Cortex of kidney (tissue), 1 donor: ENCODE measurements at places on chromosomes 5 and 9.

DNA sequence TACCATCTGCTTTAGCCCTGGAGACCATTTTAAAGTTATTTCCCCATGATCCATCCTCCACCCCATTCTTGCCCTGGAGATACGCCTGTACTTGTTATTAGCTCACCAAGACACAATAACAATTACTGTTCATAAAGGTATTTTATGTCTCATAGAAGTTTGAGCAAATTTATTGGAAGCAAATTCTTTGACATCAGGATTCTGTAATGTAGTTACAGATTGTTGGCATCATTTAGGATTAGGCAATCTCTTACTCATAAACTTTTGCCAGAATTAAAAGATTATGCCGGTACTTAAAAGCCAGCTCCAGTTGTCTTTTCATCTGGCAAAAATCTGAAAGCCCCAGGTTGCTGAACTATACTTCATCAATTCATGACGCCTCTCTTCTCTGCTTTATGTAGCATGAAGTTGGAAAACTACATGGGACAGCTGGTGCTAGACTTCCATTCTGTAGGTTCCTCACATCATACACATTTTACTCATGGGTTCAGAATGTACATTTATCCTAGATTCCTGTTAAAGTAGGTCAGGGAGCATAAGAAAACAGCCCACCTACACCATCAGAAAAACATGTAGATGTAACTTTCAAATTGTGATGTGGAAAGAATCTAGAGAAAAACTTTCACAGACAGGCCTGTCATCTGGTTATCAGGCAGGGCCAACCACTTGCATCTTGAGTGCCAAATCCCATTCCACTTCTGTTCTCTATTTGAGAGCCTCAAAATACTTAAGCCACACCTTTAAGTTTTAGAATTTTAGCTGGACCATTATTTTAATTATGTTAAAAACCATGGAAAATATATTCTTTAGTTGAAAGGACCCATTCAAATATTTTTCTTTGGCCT lies 14.0 kb downstream of the ATP10B start:
- no peak for DNase-seq

GRCh38 chr5:179720222-179720621 lies 12.4 kb upstream of the MAML1 start:
- no peak for DNase-seq

DNA sequence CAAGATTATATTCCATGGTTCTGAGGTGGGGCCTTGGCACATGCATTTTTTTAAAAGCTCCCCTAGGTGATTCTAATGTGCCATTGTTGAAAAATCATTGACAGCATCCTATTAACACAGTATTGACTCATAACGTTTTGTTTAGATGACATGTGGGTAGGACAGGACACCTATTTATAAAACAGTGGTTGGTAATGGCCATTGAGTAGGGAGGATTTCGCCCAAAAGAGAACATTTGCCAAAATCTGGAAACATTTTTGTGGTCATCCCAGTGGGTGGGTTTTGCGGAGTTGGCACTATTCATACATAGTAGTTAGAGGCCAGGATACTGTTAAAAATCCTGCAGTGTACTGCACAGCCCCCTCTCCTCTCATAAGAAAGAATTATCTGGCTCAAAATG lies 6.4 kb upstream of the CHD1 start:
- DNase-seq = no peak

DNA sequence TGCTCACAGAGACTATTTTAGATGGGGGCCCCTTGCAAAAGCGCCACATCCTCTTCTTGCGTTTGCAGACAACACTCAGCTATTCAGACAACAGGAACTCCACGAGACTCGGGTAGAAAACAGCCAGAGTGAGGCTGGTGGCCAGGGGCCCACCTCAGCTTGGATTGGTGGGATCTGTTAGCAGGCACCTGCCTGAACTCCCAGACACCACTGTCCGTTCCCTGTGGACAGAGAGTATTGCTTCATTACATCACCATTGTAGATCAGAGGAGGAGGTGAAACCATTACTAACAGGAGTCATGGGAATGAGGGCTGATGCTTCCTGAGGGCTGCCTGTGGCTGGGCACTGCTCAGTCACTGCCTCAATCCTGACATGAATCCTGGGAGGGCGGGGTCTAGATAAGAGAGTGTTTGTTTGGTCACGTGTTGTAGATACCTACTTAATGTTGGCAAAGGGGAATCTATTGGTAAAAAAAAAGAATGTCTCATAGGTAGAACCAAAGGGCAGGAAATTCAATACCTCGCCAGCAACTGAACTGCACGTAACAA lies 4.4 kb upstream of the RAPGEF1 start:
- no peak for DNase-seq

- DNase-seq = no peak
Measured at GRCh38 chr5:9533096-9533495, 12.8 kb downstream of the SEMA5A start.

DNA sequence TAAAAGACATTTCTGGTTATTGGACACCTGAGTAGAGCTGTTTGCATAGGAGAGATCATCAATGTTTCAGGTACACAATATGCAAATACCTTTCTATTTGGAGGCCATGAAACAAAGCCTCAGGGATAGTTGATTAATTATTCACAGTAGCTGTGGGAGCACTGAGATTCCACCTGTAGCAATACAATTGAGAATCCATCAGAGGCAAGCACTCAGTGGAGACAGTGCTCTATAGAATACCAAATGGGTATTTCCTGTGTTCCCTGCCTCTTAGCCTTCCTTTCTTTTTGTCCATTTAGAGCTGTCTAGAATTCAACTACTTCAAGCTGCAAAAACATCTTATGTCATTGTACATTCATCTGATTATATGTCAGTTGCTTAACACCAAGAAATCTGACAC lies 1754.0 kb upstream of the ACO1 start:
- no peak for DNase-seq

DNA sequence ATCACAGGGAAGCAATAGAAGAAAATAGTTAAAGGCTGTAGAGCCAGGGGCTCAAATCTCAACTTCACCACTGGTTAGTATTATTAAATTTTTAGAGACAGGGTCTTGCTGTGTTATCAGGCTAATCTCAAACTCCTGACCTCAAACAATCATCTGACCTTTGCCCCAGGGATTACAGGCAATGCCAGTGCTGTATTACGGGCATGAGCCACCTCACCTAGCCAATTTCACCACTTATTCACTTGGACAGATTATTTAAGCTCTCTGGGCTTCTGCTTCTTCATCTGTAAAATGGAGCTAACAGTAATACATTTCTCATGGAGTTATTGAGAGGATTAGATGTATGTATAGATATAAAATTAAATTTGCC lies 155.9 kb upstream of the KLF4 start:
- no peak for DNase-seq

- DNase-seq = no peak
Measured at GRCh38 chr5:10581424-10581748, 17.5 kb downstream of the ANKRD33B start.

- no peak for DNase-seq
Measured at GRCh38 chr5:1668141-1668721, 131.4 kb downstream of the MRPL36 start.

- no peak for DNase-seq
Measured at GRCh38 chr5:96780626-96781025, 27.1 kb downstream of the ERAP1 start.

DNA sequence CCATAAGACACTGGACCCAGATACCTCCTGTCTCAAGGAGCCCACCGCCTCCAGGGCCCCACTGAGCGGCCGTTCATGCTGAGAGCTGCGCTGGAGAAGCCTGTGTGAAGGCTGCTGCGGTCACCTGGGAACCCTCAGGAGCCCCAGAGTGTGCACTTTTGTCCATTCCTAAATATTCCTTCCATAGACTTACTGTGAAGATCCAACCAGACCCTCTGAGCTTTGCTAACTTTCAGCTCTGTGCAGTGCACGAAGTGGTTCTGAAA lies 119.5 kb downstream of the COL23A1 start:
- DNase-seq = no peak

- DNase-seq = no peak
Measured at GRCh38 chr5:79886925-79887655, 104.0 kb downstream of the MTX3 start.
